ENCODE measurements at places on chromosomes 3 and 15.

GRCh38 chr3:157541506-157542236 is 38.5 kb upstream of the VEPH1 start:
- DNase-seq: no peak

DNA sequence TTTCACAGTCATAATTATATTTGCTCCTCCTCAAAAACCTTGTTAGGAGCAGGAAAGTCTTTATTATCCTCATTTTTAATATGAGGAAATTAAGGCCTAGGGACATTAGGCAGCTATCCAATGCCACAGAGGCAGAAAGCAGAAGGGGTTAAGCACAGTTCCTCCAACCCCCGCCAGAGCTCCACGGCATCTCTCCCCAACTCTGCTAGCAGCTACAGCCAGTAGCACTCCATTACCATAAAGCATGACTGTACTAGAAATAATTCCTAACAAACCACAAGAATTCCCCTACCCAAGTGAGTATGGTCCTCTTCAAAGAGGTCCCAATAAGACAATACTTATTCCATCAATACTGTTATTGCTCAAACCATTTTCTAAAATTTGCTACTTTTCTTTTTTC is 9.8 kb downstream of the HEG1 start:
- no peak for DNase-seq

DNA sequence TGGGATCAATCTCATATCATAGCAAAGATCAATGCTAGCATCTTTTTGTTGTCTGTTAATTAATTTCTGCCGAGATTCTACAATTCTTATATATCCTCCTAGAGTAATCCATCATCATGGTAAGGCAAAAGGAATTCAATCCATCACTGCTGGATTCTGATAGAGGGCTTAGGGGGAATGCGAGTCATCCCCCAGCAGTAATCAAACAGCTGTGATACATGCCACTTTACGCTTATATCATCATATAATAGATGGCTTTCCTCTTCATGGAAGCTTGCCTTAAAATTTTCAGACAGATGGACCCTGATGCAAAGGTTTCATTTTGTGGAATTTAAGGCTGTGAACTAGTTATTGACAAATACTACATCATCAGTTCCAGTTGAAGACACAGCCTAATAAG is 645.9 kb downstream of the CADM2 start:
- DNase-seq: no peak

- no peak for DNase-seq
Measured at GRCh38 chr15:42153874-42154211, 2.6 kb downstream of the PLA2G4F start.

- DNase-seq: no peak
Measured at GRCh38 chr15:101536166-101536874, 46.8 kb upstream of the PCSK6 start.

GRCh38 chr15:70339571-70340493 is 242.1 kb upstream of the TLE3 start:
- no peak for DNase-seq

- no peak for DNase-seq
Measured at GRCh38 chr3:37147666-37148065, 26.7 kb downstream of the LRRFIP2 start.
